ENCODE measurements at places on chromosomes 6 and 20. TPM values are rescaled to one million over a fixed set of nuclear protein-coding genes. Genes with fewer than 3 reads are reported as not detected.

Gene WFDC5
- total RNA-seq: not detected

Gene TGM2
- 138 TPM for total RNA-seq

Gene MLN
- not detected for total RNA-seq

Gene GSTA4
- 30.3 TPM for total RNA-seq
